Activated T-helper 1 cell treated with anti-CD3 and anti-CD28 coated beads, Interleukin-12 subunit alpha, Interleukin-12 subunit beta, Interleukin-2, Interleukin-4 antibody, amounts not matched to agents 30 ng/mL and 10 ng/mL and 1 ng/mL, durations not matched to agents 14 hours and 24 hours and 36 hours (primary cell): ENCODE measurements at places on chromosomes 13 and 19.

DNA sequence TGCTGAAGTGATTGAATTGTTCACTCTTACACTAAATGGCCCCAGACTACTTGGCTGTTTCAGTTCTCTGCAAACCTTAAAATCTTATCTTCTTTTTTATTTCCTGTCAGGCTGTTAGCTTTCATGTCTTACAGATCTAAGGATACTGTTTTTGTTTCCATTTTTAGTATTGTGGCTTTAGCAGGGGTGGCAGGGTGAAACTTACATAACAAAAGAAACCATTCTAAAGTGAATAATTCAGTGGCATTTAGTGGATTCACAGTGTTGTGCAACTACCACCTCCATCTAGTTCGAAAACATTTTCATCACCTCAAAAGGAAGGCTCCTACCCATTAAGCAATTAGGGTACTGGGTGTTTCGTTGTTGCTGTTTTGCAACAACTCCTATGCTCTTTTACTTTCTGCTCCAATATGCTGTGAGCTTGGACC is 19.8 kb downstream of the TMEM272 start:
- DNase-seq, result no peak

DNA sequence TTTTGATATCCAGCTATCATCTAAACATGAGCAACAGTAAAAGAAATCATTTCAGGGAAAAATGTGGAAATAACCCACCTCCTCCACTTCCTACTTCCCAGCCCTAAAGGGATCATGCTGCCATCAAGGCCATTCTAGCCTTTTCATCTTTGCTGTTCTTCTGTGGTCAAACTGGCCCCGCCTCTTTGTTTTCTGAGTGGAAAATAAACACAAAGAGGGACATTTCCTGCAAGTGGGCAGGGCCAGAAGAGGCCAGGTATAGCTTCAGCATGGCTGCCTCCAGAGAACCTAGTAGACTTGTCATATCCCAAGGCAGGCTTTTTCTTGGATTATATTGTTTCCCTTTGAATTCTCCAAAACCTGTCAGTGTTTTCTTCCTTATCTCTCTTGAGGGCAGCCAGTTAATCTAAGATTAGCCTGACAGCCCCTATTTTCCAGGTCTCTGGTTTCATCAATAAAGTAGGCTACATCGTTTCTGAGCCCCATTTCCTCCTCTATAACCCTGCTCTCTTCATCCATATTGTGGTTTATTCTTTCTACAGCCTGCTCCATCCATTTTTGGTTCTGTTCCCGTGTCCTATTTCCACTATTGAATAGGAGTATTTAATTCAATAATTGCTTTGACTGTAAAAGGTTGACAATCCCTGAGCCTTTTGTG is 117.6 kb downstream of the GPC6 start:
- DNase-seq, result no peak

DNA sequence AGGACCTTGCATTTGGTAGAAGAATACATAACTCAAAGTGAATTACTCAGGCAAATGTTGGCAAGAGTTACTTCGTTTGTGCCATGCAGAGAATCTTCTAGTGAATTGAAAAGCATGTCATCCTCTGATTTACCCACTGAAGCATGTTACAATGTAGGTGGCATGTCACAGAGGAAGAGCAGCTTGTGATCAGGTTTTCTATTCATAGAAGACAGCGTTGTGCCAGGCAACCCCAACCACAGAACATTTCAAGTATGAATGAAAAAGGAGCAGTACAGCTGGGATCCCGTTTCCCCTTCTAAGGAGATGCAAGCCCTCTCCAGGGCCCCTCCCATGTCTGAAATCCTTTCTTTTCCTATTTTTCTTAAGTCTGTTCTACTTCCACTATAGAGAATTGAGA is 6.0 kb upstream of the KATNAL1 start:
- no peak for DNase-seq

- DNase-seq, result no peak
Observed at GRCh38 chr19:54319049-54319448, 6.1 kb upstream of the LILRA5 start.
